ENCODE measurements at places on chromosomes 7 and 10.
A peak's percentile ranks its signal among the peaks of the same experiment; 100 is the strongest.

- DNase-seq: no peak
Observed at GRCh38 chr10:69862882-69863530, 61.3 kb downstream of the COL13A1 start.

- DNase-seq: no peak
Observed at GRCh38 chr10:123571978-123572377, 94.2 kb upstream of the GPR26 start.

GRCh38 chr10:10385831-10386230 is 631.8 kb upstream of the CELF2 start:
- DNase-seq: no peak

GRCh38 chr7:122886357-122887081 is at the start of gene CADPS2:
Gene CADPS2, minus strand, starts transcription at chr7:122886460. Its CDS starts 123 bp downstream, at chr7:122886337.
- peak; percentile 69 for DNase-seq

DNA sequence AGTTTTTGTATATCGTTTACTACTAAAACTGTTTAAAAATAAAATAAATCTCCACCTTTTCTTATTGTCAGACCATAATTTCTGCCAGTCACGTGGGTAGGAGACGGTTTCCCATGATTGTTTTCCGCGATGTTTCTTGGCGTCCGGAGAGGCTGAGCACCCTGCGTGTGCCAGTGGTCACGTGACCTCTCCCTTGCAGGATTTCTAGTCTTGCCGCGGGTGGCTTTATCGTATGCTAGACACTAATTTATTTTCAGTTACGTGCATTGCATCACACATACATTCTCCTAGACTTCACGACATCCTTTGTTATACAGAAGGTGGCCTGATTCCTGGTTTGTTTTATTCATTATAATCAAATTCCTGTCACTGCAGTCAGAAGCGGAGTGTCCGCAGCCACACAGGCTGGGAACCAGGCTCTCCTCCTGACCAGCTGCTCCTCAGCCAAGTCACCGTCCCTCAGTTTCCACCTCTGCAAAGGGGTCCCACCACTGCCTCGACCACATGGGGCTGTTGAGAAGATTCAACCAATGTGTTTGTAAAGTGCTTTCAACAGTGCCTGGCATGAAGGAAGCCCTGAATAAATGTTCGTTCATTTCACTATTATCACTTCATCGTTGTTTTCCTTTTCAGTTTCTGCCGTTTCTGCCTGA is 203.2 kb upstream of the PPP2R2D start:
- DNase-seq: no peak

- DNase-seq: no peak
Observed at GRCh38 chr7:128910569-128910945, at the start of gene KCP. Gene KCP, minus strand, starts transcription at chr7:128910709. Its CDS starts 33 bp downstream, at chr7:128910676.

GRCh38 chr10:86653987-86654386 is 360 bp upstream of the OPN4 start:
- no peak for DNase-seq

GRCh38 chr7:143458681-143459080 is 15.4 kb downstream of the TAS2R60 start:
- no peak for DNase-seq

DNA sequence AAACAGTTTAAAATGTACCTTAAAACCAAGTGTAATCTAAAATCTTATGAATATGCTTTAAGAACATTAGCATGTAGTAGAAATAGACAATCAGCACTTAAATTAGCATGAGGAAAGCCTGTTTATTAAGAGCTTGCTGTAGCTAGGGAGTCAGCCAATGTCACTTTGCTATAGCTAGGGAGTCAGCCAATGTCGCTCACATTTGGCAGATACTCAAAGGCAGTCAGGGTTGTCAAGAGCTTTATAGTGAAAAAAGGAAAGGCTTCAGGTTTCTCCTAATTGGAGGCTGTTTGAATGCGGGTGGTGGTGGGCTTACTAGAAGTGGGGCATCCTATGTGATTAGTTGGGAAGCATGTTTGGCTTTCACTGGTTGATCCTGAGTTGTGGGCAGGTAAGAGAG is 226.2 kb upstream of the DGKB start:
- no peak for DNase-seq

GRCh38 chr10:44030132-44030531 is 354.8 kb downstream of the CXCL12 start:
- DNase-seq: no peak

- DNase-seq: no peak
Observed at GRCh38 chr7:136530831-136531230, 337.6 kb upstream of the CHRM2 start.

- DNase-seq: no peak
Observed at GRCh38 chr7:142153400-142153799, 41.9 kb downstream of the MGAM2 start.

GRCh38 chr7:101983147-101983811 is 165.9 kb downstream of the CUX1 start:
- no peak for DNase-seq

GRCh38 chr7:155001756-155002410 is 1.0 kb downstream of the PAXIP1 start:
- no peak for DNase-seq

GRCh38 chr10:14250496-14251076 is 80.1 kb downstream of the FRMD4A start:
- DNase-seq: peak; percentile 49

DNA sequence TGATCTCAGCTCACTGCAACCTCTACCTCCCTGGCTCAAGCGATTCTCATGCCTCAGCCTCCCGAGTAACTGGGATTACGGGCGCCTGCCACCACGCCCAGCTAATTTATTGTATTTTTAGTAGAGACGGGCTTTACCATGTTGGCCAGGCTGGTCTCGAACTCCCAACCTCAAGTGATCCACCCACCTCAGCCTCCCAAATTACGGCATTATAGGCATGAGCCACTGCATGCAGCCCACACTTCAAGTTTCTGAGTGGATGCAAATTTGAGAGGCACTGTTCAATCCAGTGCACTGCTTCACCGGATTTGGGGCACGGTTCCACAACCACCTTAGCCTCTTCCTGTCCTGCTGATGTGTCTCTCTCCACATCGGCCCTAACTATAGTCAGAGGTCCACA is 16.5 kb downstream of the CNPY1 start:
- DNase-seq: no peak

GRCh38 chr10:16020836-16021235 is 160.5 kb upstream of the MINDY3 start:
- DNase-seq: no peak

- DNase-seq: no peak
Observed at GRCh38 chr7:2109936-2110609, 122.7 kb downstream of the MAD1L1 start.

DNA sequence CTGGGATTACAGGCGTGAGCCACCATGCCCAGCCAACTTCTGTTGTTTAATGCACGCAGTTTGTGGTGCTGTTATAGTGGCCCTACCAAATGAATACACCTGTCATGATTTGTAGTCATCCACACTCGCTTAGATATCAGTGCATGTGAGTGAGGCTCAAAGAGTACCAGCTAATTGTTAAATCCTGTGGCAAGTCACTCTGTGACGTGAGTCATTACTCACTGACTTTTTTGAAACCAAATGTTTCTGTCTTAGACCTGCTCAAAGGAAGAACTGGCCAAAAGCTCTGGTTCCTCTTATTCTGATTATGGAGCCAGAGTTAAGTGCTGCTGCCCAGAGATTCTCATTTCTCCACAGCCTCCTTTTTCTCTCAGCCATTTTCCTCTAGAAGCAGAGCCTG is 109.4 kb downstream of the PRKAG2 start:
- DNase-seq: no peak

- DNase-seq: no peak
Observed at GRCh38 chr10:36516281-36516680, 609.1 kb upstream of the ANKRD30A start.

- DNase-seq: no peak
Observed at GRCh38 chr7:50798126-50798525, 15.4 kb upstream of the GRB10 start.

- DNase-seq: no peak
Observed at GRCh38 chr10:26696786-26697162, 727 bp upstream of the PDSS1 start.

- DNase-seq: no peak
Observed at GRCh38 chr10:48982584-48982983, 42.9 kb upstream of the LRRC18 start.

GRCh38 chr10:109689785-109690184 is 233.5 kb downstream of the XPNPEP1 start:
- no peak for DNase-seq

GRCh38 chr7:129865925-129866201 is 86.9 kb downstream of the UBE2H start:
- DNase-seq: no peak

DNA sequence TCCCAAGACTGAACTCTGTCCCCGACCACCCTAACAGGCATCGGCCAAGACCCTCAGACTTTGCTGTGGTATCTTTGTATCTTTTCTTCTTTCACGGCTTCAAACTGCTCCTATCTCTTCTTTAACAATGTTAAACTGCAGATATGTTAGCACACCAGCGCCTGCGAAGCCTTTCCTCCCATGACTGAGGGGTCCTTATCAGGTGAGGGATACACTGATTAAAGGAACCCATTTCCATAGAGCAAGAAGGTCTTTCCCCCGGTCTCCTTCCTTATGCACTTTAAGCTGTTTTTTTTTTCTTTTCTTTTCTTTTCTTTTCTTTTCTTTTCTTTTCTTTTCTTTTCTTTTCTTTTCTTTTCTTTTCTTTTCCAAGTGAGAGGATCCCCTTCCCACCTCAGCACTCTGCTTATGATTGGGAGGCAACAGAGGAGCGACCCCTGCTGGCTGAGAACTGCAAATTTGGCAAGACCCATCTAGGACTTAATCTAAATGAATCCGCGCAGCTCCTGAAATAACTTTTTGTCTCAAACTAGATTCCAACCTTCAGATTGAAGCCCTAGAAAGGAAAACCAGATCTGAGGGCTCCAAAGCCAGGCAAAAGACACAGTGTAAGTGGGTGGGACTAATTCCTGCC is 109.9 kb downstream of the ITGB8 start:
- no peak for DNase-seq

- DNase-seq: no peak
Observed at GRCh38 chr7:147022056-147022455, 905.5 kb downstream of the CNTNAP2 start.

DNA sequence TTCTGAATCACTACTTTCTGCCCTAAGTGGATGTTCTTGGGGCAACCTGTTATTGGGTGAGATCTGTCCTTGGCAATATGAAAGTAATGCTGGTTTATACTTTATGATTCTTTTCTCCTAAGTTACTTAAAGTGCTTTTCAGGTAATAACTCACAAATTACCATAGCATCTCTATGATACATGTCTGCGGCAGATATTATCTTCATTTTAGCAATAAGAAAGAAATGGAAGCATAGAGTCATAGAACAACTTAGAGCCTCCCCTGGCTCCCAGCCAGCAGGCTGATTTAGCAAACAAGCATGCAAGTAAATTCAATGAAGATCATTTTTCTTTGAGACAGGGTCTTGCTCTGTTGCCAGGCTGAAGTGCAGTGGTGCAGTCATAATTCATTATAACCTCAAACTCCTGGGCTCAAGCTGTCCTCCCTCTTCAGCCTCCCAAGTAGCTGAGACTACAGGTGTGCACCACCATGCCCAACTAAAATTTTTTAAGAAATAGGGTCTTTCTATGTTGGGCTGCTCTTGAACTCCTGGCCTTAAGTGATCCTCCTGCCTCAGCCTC is 38.1 kb upstream of the GRM8 start:
- no peak for DNase-seq

- no peak for DNase-seq
Observed at GRCh38 chr10:79602953-79603352, 7.8 kb upstream of the SFTPA1 start.

DNA sequence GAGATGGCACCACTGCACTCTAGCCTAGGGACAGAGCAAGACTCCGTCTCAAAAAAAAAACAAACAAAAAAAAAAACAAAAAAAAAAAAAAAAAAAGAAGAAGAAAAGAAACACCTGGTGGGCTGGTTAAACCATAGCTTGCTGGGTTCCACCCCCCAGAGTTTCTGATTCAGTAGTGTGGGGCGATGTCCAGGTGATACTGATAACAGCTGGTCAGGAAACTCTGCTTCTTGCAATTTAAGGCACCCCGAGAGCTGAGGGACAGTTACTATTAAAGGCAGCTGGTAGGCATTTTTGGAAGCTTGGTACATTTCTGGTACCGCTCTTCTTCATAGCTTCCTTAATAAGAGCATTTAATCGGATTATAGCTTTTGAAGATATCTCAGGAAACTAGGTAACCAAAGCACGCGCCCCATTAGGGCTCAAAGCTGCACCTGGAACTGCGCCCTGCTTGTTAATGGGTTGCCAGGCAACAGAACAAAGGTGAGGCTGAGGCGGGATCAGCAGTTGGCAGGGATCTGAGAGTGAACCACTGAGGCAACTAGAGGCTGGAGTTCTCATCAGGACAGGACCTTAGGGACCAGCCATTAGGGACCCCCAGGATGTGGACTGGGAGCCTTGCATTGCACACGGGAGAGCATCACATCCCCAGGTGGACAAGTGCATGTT is 6.5 kb upstream of the SDK1 start:
- no peak for DNase-seq

DNA sequence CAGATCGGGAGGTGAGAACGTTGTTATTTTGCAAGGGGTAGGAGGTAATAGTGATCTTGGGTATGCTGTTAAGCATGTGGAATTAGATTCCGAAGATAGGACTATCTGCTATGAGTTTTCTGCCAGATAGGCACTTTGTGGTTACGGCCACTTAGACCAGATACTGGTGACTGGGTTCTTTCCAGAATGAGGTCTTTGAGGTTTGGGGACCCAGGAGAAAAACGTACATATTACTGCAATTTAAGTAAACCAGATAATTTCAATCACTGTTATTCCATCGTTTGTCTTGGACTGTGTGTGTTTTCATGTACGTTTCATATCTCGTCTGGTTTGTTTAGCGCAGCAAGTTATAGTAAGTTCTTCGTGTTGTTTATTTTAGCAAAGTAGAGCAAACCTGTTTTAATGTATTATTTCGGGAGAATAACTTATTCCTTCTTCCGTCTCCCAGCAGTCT is 312 bp downstream of the ARL4A start:
- DNase-seq: no peak

DNA sequence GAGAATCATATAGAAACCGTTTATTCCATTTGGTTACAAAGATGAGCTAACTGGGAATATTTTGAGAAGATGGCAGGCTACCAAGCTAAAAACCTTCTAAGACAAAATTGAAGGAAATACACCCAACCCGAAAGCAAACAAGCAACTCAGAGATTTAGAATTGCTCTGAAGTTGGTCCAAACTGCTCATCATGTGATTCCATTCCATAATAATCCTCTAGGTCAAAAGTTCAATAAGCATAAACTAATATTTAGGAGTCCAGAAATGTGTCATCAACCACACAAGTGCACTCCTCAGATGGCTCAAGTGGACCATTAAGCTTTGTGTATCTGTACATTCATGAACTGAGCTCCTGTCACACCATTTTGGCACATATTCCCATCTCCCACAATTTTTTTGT is 28.7 kb downstream of the DGKI start:
- no peak for DNase-seq

- DNase-seq: no peak
Observed at GRCh38 chr10:26527018-26527417, 88.9 kb downstream of the APBB1IP start.

- no peak for DNase-seq
Observed at GRCh38 chr10:114685456-114685855, 27.4 kb upstream of the ABLIM1 start.

- DNase-seq: no peak
Observed at GRCh38 chr10:71998840-71999194, 34.6 kb downstream of the CHST3 start.

- DNase-seq: no peak
Observed at GRCh38 chr10:96377816-96378294, 19.1 kb upstream of the OPALIN start.
